ENCODE measurements at places on chromosomes 5 and 9.
A peak's percentile ranks its signal among the peaks of the same experiment; 100 is the strongest.

DNA sequence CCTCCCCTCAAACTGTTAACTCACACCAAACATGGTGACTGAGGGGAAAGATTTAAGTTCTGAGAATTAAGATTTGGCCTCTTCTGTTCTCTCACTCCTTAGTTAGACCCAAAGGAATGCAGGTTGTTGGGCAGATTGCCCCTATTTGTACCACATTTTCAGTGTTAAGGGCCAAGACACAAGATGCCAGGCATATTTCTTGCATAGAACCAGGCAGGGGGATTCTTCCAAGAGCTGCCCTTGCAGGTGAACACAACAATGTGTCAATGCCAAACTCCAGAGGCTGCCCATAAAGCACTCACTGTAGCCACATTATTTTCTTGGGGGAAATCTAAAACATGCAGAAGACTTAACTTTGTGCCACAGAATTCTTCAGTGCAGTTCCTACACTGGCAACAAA, 14.7 kb downstream of the MPDZ start:
- no peak for DNase-seq

GRCh38 chr5:150255659-150256409, 33.7 kb downstream of the CAMK2A start:
- no peak for DNase-seq

- DNase-seq: no peak
These were observed 122.0 kb downstream of the GDNF start for GRCh38 chr5:37717613-37718431.

GRCh38 chr5:181199881-181200638, 4.9 kb downstream of the TRIM7 start:
- no peak for DNase-seq

GRCh38 chr9:70036641-70037040, 7.0 kb upstream of the MAMDC2 start:
- DNase-seq: no peak

GRCh38 chr5:142425286-142426065, 100.7 kb upstream of the SPRY4 start:
- DNase-seq: no peak

- DNase-seq: peak; percentile 23
These were observed 41.4 kb upstream of the PJA2 start for GRCh38 chr5:109451146-109451545.

GRCh38 chr9:4299005-4299795, 668 bp downstream of the GLIS3 start:
- DNase-seq: no peak

DNA sequence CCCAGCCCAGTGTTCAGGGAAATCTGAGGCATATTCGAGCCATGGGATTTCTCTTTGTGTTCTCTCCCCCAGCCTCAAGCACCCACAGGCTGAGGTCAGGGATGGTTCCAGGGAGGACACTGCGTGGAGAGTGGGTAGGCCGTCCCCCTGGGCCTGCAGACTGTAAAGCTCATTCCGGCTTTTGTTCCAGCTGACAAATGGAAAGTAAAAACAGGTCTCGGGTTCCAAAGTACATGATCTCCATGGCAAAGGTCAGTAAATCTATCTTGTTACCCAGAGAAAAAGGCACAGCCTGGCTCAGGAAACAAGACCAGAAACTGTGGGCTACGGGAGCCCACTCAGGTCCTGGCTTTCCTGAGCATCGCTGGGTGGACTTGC, 116.2 kb downstream of the ROR2 start:
- DNase-seq: no peak

GRCh38 chr5:127856292-127856691, 153.1 kb downstream of the CCDC192 start:
- DNase-seq: no peak

DNA sequence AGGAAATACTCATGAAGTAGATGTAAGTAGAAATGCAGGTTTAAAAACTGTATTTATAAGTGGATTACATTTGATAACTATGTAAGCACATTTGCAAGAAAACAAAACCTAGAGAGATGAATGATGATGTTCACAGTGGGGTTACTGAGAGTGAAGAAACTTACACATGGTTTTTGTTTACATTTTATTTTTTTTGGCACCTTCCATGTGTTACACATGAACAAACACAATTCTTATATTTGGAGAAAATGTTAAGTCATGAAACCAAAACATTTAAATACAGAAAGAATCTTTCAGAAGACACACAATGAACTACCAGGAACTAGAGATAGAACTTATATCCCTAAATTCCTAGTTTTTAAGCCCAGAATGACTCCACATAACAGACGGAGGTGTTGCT, 51.5 kb upstream of the SPATA31E1 start:
- DNase-seq: no peak

DNA sequence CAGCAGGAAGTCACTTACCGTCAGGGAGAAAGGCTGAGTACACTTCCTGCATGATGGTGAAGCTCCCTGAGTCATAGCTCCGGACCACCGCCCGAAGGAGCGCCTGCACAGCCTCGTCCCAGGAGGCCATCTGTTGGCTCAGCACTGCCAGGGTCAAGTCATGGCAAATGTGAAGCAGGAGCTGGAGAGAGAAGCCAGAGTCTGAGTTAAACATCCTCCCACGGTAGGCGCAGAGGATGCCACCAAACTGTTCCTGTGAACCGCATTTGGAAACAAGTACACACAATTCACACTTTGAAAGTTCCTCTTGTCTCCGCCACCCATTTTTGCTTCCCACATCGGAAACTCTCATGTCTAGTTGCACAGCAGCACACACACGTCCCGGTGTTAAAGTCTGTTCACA, 33.9 kb downstream of the CNOT8 start:
- DNase-seq: no peak

GRCh38 chr9:87793292-87793691, 67.4 kb downstream of the CTSL start:
- DNase-seq: no peak

DNA sequence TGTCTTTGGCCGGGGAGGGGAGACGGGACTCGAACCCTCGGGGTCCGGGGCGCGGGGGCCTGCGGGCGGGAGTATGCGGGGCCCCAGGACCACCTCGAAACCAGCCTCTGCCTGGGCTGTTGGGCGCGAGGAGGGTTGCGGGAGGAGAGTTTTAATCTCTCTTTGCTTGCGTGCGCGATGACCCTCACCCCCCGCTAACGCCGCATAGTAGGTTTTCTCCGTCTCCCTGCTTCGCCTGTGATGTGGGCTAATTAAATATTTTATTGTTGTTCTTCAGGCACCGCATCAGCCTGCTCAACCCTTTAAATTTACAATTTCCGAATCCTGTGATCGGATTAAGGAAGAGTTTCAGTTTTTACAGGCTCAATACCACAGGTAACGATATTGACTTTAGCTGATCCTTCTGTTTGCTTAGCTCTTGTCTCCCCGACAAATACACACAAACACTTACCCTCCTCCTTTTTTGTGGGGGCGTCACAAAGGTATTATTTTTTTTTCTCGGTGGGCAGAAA, 1.7 kb downstream of the TLE4 start:
- DNase-seq: no peak

DNA sequence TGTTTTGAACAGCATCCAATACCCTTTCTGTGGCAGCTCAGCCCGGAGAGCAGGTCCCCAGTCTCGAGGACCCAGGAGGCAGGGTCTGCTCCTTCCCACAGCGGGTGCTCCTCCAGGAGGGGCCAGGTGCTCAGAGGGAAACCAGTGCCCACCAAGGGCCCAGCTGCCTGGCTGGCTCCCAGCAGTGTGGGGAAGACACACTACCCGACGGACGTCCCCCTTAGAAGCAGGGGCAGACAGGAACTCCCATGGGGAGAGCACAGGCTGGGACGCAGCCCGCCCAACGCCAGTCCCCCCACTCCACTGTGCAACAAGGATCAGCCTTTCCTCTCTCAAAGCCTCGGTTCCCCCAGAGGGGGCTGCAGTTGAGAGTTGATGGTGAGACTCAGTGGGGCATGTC, 57.6 kb downstream of the ADAMTS2 start:
- no peak for DNase-seq

GRCh38 chr5:78758169-78758839, 109.7 kb upstream of the LHFPL2 start:
- DNase-seq: no peak

DNA sequence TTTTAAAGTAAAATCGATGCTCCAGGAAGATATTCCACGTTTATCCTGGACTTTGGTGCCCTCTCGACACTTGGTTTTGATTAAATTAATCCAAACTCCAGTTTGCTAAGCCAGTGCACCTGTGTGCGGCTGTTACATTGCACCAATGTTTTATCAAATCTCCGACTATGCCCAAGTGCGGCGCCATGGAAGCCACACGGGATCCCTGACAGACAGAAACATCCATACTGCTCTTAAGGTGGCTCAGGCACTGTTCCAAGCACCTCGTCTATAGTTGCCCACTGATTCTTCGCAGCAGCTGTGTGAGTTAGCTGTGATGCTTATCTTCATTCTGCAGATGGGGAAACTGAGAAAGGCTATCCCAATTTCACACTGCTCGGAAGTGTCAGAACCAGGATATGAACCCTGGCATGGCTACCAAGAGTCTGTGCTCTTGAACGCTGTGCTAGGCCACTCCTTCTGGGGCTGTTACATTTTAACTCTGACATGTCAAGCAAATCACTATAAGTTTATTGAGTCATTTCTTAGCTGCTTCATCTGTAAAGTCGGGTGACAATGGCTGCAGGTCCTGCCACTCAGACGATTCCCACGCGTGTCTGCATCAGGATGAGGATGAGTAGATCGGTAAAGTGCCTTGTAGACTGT, 113.0 kb downstream of the ADAMTS2 start:
- DNase-seq: no peak

- DNase-seq: no peak
These were observed 56.1 kb downstream of the IRX2 start for GRCh38 chr5:2695200-2695891.

GRCh38 chr5:37568893-37569292, 189.8 kb downstream of the WDR70 start:
- no peak for DNase-seq

DNA sequence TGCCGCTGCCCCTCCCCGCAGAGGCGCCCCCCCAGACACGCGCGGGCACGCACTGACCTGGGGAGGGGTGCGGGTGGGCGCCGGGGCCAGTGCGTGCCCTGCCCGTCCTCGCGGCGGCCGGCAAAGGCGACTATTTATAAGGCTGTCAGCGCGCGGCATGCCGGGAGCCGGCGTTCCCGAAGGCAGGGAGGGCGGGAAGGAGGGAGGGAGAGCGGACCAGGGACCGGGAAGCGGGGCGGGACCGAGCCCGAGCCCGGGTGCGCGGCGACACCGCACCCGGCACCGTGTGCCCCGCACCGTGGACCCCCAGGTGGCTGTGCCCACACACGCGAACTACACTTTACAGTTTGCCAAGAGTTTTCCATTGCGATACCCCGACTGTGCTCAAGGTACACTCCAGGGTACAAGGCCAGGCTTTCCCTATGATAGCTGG, at the start of gene AK1:
AK1 (minus strand) TSS at position 110 of the 433 bp plus-strand sequence. CDS start 3,058 bp downstream, outside the sequence.
- peak; percentile 46 for DNase-seq

DNA sequence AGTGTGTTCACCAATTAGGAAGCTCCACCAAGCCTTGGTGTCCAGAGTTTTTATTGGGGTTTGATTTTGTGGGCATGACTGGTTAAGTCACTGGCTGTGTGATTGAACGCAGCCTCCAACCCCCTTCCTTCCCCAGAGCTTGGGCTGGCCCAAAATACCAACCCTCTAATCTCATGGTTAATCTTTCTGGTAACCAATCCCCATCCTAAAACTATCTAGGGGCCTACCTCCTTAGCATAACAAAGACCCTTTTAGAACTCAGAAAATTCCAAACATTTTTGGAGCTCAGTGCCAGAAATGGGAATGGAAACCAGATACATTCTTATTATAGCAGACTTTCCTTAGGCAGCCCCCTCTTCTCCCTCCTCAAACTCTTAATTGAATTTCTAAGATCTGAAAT, 35.9 kb upstream of the HRH2 start:
- DNase-seq: no peak

GRCh38 chr5:176803943-176804498, 6.3 kb upstream of the UNC5A start:
- DNase-seq: no peak

DNA sequence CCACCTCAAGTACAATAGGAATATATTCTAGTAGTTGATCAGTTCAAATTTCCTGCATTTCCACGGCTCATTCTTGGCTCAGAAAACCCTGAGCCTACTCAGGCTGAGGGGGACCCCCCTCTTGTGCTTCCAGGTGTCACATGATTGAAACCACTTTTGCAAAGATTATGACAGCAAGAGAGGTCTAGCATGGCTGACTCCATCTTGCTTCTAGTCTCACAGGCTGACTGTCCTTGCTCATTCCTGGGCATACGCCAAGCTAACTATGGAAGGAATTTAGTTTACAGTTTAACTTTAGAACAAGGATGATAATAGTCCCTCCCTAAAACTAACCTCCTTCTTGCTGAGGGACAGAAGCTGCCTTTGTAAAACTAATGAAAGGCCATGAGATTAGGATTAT, 154.1 kb downstream of the SNX18 start:
- no peak for DNase-seq

DNA sequence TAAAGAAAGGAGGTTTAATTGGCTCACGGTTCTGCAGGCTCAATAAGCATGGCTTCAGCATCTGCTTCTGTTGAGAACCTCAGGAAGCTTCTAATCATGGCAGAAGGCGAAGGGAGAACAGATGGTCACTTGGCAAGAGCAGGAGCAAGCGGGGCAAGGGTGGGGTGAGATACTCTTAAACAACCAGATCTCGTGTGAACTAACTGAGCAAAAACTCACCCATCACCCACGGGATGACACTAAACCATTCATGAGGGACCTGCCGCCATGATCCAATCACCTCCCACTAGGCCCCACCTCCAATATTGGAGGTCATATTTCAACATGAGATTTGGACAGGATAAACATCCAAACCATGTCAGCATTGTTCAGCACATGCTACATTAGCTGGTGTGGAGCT, 89.1 kb upstream of the HAND1 start:
- no peak for DNase-seq

DNA sequence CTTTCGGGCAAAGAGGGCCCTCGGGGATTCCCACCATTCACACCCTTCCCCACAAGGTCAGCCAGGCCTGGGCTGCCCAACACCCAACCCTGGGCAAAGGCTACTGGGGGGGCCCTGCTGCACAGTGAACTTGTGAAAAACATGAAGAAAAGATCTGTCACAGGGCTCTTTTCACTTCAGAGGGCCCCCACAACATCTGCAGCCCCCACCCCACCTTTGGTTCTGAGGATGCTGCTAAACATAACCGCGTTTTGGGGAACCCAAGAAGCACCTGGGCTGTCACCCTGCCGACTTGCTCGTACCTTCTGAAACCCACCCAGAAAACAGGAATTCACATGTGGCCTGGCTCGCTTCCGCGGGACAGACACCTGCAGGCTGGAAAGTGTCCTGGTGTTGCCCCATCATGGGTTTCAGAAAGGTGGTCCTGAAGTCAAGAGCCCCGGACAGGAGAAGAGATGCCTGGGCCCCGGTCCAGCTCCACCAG, 29.3 kb downstream of the B4GALT1 start:
- DNase-seq: no peak

DNA sequence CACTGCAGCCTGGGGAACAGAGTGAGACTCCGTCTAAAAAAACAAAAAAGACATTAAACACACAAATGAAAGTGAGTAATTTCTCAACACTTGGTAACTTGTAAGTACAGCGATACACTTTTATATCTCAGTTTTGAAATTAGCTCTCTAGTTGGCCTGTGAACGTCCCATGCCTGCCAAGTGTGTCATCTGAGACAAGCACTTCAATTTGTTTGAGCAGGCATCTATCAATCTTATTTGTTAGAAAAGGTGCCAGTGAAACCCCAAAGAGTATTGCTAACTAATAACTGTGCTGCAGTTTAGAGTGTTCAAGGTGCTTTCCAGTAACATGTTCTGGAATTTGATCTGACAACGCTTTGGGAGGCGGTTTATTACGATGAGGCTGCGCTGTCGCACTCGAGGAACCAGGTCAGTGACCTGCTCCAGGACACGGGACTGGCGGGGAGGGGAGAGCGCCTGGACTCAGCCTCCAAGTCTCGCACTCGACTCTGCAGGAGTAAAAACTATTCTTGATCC, 1.1 kb upstream of the SPIN1 start:
- DNase-seq: no peak

Measured in nucleus accumbens (tissue), 56 donors.